ENCODE measurements at places on chromosomes 3 and 15.

DNA sequence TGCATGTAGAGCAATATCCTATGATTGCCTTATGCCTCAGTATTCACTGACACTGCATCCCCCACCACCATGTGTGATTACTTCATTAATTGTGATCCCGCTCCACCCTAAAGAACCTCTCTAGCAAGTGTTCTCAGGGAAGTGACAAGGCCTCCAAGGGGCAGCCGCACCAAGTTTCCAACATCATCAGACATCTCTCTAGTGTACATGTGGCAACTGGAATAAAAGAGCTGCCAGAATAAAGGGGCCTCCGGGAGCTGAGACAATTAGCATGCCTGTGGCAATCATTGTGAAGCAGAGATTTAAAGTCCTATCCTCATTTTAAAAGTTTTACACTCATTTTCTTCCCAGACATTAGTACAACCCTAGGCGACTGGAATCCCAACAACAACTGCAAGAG is 902.1 kb upstream of the SEMA6D start:
- DNase-seq: no peak

DNA sequence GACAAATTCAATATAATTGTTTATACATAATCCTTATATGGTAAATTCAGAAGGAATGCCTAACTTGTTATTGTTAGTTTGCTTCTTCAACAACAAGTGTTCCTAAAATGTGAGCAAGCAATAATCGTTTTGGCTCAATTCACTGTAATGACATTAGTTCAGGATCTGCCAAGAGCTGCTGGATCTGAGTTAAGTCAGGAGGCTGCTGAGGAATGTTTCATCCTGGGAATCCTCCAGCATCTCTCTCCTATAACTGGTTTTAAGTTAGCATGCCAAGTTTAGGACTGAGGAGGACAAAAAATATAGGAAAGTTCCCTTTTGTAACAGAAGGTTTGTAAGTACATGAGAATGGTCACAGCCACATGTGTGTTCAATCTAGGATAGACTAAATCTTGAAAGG is 4.9 kb upstream of the GTF2A2 start:
- DNase-seq: no peak

GRCh38 chr3:13072239-13072599 is 1.0 kb downstream of the IQSEC1 start:
- DNase-seq: no peak

DNA sequence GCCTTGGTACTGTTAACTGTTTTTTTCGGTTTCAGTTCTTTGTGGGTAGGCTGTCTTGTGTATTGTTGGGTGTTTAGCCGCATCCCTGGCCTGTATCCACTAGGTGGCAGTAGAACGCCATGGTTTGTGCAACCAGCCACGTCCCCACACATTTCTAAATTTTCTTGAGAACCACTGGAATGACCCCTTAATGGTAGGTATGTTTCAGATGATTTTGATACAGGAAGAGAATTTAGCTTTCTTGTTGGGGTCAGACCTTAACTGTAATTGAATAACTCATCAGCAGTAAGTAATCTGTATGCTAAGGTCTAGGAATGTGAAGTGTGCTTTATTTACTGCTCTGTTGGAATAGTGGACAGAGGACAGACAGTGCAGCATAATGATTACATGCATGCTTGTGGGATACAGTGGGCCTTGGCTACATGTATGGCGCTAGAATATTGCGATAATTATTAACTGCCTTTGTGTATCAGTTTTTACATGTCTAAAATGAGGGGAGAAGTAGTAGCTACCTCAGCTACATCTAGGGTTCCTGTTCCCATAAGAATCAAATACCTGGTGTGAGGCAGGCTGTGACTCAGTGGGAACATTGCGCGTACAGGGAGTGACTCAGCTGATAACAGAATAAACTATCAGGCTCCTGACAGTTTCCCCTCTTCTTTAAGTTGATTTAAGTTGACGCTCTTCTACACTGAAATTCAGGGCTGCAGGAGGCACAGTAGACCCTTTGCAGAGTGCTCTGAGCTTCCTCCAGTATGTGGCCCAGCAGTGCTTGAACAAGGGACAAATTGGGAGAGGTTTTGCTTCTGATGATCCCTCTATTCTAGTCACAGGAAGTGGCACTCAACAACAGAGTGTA is 25.0 kb upstream of the GPR171 start:
- no peak for DNase-seq

GRCh38 chr15:70064441-70064840 is 33.3 kb downstream of the TLE3 start:
- DNase-seq: no peak

DNA sequence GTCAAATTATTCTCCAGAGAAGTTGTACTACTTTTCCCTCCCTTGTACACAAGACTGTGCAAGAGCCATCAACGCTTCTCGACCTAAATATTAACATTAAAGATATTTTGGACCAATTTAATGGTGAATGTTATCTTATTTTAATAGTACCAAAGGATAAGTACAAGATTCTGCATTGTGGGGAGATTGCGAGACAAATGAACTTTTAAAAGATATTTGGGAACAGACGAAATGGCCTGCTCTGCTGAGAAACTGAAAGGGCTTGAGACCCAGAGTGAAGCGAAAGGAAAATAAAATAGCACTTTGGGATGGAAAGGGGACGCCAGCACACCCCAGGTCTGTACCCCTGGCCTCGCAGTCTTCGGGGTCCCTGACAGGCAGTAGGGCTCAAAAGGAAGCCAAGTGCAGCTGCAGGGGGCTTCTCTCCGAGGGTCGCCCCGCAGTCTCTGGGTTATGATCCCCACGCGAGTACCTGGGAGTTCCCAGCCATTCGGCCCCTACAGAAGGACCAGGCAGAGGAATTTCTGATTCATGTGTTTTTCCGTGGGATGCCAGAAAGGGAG is 97.6 kb upstream of the VGLL3 start:
- DNase-seq: no peak

GRCh38 chr3:181941250-181941649 is 229.5 kb downstream of the SOX2 start:
- no peak for DNase-seq

DNA sequence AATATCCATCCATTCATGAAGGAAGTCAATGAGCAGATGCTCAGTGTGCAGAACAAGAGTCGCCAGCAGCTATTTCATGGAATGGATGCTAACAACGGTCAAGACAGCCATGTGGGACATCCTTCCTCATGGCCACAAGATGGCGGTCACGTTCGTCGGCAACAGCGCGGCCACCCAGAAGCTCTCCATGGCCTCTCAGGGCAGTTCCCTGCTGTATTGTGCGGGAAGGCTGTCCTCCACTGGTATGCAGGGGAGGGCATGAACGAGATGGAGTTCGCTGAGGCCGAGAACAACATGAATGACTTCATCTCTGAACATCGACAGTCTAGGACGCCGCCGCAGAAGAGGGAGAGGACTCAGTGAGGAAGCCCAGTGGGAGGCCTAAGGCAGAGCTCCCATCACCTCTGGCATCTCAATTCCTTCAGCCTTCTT is 208.3 kb downstream of the TJP1 start:
- no peak for DNase-seq

GRCh38 chr15:90358124-90359033 is 6.3 kb downstream of the ZNF774 start:
- DNase-seq: no peak

DNA sequence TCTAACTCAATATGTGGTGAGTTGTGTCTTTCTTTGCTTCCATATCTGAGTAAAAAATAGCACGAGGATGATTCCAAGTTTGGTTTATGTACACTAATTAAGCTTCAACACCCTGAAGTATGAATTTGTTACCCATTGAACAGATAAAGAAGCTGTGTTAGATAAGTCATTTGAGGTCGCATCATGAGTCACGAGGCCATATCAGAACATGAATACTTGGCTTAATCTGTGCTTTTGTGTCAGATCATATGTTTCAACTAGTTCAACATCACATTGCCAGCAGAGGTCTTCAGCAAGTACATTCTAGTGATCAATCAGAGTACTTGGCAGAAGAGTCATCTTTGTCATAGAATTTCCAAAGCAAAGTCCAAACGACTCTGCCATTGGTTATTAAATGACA is 26.3 kb upstream of the MITF start:
- no peak for DNase-seq

DNA sequence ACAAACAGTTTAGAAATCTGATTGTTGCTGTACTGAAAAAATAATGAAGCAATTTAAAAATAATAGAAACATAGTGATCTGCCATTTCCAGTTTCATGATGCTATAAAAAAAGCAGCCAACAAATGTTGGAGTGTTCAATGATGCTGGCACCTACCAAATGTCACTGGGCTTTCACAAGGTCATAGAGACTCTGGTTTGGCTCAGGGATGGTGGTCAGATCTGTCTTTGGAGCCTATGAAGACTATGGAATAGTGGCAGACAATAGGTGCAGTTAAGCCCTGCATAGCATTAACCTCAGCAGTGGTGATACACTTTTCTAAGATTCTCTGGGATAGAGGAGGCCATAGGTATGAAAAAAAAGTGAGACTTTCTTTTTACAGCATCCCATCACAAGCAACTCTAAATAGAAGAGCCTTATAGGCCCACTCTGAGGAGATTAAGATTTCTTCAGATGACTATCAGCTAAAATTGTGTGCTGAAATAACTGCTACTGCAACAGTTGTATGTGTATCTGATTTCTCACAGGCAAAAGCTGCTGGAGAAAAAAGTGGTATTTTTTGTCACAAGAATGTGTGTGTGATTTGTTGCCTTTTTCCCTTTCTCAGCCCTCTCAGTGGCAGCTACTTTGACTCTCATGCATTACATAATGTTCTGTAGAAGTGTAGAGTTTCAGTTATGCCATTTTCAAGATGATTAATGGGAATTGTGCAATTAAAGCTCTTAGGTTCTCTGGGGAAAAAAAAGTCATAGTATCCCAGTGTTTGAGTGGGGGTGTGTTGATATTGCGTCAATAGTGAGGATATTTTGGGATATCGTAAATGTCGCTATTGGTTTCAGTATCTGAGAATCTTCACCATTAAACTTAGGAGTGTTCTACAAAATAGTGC is 137.4 kb downstream of the MBNL1 start:
- DNase-seq: no peak

- no peak for DNase-seq
These were observed 438 bp downstream of the SHOX2 start for GRCh38 chr3:158105710-158106253.

GRCh38 chr3:17233398-17233800 is 348.6 kb downstream of the PLCL2 start:
- no peak for DNase-seq

DNA sequence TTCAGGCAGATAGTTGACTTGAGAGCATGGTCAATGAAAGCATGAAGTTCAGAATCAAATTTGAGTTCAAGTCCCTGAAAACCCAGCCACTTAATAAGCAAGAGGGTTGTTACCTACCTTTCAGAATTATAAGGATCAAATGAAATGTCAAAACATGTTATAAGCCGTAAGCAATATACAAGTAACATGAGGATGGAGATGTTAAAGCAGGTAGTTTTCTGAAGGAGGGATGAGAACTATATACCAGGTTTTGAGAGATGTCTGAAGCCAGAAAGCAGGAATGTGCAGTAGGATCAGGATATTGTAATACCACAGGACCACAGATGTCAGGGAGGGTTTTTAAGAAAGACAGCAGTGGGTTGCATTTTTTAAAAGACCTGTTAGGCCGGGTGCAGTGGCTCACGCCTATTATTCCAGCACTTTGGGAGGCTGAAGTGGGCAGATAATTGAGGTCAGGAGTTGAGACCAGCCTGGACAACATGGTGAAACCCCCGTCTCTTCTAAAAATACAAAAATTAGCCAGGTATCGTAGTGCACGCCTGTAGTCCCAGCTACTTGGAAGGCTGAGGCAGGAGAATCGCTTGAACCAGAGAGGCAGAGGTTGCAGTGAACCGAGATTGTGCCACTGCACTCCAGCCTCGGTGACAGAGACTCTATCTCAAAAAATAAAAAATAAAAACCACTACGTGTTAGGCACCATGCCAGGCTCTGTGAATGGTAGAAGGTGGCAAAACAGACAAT is 6.9 kb upstream of the EIF3J start:
- DNase-seq: no peak

- no peak for DNase-seq
These were observed 20.1 kb downstream of the TGM4 start for GRCh38 chr3:44894485-44894884.

DNA sequence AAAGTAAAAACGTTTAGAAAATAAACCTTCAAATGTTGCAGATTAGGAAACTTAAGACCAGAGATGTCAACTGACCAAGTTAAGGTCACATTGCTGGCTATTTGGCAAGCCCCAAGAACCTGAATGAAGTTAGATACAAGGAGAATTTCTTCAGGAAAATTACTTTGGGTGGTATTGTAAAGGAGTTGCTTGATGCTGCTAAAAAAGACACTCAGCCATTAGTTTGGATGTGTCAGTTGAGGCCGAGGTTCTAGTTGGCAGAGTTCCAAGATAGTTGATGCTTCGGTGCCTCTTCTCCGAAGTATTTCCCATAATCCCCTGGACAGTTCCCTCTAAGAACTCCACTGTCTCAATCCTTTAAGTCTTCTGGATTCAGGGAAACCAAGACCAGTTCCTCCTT is 24.3 kb downstream of the SIAH2 start:
- no peak for DNase-seq

- no peak for DNase-seq
These were observed 14.4 kb upstream of the C3orf80 start for GRCh38 chr3:160210799-160211221.

DNA sequence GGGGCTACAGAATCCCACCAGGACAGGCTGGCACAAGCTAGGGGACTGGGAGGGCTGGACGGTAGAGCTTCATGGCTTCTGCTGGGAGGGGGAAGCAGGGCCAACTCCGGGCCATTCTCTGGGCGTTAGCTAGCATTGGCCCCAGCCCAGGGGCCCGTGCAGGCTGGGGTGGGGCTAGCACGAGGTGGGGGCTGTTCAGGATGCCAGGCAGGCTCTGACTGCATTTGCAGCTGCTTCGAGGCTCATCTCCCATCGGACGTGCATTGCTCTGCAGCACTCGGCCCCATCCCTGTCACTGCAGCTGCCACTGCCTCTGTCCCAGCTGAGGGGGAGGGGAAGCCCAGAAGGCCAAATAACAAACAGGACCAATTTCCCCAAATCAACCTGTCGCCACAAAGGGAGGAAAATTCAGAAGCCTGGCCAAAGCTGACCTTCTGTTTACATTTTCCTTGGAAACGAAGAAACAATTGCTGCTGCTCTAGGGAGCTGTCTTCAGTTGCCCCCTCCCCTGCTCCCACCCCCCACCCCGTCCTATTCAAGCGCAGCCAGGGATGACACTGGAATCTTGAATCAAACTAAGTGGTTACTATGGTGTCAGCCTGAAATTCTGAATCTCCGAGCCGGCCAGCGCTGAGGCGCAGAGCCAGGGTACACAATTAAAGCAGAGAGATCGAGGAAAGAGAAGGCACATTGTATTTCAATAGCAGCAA is 138.8 kb upstream of the PRR20G start:
- DNase-seq: peak; percentile 64

DNA sequence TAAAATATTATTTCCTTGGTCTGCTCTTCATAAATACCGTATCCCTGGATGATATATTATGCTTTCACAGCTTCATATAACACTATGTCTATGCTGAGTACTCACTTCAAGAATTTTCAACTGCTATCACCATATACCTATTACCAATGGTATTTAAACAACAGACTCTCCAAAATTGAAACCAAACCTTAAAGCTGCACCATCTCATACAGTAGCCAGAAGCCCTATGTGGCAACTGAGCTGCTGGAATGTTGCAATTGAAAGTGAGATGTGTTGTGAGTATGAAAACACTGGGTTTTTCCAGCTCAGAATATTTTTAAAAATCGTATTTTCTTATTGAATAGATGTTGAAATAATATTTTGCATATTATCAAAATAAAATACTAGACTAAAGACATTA is 130.1 kb upstream of the GOLGA6L6 start:
- DNase-seq: no peak

GRCh38 chr3:21755896-21756295 is 4.9 kb upstream of the ZNF385D start:
- no peak for DNase-seq

All from vagina (tissue), 2 donors.